ENCODE measurements at places on chromosomes 1 and 21.
A peak's percentile ranks its signal among the peaks of the same experiment; 100 is the strongest.

DNA sequence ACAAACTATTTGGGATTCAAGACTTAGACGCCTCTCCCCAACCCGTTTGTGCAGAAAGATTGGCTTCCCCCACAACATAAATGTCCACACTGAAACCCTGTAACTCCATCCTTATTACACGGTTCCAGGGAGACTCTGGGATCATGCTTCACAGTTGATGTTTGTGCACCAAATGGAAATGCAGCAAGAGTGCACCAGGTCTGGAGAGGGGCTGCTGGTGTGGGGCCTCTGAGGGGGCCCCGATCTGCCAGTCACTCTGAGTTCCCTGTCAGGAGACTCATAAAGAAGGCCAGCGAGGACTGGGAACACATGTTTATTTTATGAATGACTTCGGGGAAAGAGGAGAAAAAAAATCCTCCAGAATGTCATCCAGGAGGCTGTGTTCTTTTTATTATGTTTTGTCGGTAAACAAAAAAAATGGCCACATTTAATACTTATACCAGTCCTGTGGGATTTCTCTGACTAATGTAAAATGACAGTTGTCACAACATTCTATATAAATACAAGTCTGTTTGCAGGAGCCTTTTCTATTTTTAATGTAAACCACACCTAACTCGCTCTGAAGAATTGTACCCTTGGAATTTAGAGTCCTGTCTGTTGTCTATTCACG is 439.1 kb upstream of the VAMP3 start:
- DNase-seq = no peak

DNA sequence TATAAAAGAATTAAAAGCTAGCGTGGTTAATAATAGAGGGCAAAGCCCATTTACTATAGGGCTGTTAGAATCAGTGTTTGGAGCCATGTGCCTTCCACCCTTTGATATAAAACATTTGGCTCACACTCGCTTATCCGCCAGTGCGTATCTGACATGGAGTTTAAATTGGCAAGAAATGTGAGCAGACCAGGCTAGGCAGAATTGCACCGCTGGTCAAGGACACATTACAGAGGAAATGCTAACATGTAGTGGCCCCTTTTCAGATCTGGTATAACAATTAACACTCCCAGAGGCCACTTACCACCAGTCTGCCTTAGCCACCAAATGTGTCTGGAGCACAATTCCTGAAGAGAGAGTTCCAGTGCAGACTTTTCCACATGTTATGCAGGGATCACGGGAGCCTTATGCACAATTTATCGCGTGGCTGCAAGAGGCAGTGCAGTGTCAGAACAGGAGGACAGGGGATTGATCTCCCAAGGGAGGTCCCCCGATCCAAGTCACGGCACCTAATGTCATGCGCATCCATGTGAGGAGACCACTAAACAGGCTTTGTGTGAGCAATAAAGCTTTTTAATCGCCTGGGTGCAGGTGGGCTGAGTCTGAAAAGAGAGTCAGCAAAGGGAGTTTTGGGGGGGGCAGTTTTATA is 14.0 kb downstream of the GSTM3 start:
- no peak for DNase-seq

- no peak for DNase-seq
These were observed 7.6 kb upstream of the HJV start for GRCh38 chr1:146029117-146029516.

- DNase-seq = no peak
These were observed 14.1 kb downstream of the CCSAP start for GRCh38 chr1:229328598-229329362.

DNA sequence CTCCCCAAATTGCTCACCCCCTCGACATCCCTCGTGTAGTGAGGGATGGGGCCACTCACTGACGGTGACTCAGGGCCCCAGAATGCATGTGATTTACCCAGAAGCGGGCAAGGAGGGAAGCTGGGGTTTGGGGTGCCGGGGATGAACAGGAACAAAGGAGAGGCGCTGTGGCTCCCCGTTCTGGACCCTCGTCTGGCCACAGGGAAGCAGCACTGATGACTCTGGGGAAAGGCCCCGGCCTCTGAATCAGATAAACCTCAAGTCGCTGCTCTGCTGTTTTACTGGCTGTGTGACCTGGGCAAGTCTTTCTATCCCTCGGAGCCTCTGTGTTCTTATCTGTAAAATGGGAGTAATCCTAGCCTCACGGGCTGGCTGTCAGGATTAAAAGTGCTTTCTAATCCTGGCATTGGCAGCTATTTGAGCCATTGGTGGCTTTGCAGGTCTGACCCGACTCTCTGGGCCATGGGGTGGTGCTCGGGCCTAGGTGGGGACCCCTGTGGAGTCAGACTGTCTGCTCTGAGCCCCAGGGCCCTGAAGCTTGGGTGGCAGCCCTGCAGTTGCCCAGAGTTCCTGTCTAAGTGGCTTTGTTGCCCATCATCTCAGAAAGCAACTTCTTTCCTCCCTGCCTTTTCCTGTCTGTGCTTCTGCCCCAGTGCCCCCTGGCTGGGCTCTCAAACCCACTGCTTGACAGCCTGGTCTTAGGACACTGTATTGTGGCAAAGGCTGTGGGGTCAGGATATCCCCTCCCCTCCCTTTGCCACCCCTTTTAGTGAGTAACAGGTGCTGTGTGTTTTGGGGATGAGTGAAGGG is 5.5 kb downstream of the TNFRSF1B start:
- no peak for DNase-seq

- no peak for DNase-seq
These were observed 496 bp upstream of the TNNI1 start for GRCh38 chr1:201422026-201422425.

DNA sequence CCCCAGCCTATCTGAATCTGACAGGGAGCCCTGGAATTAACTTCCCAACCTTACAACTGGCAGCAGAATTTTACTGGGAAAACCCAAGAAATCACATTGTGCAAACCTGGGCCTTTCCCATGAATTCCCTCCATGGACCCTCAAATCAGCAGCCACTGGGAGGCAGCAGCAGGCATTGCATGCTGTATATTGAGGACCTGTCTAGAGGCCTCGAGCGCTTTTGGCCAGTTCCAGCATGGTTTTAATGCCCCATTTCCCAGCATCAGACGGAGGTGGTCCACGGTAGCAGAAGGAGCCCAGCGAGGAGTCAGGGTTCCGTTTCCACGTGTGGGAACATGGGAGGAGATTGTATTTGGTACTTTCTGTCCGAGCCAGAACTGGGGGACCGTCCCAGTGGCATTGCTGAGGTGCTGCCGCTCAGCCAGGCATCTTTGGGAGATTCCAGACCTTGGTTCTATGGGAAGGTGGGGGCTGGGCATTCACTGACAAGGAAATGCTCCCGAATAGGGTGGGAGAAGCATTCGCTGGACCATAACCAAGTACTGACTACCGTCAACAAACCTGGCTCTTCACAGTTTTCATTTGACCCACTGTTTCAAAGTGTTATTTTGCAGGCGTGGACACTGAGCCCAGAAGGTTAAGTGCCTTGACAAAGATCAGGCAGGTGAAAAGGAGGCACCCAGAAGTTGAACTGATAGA is 15.9 kb downstream of the BMP8A start:
- no peak for DNase-seq

- no peak for DNase-seq
These were observed 272.4 kb downstream of the DUSP10 start for GRCh38 chr1:221469476-221469875.

GRCh38 chr1:223785808-223786207 is 59.9 kb downstream of the TP53BP2 start:
- DNase-seq = no peak

- peak; percentile 26 for DNase-seq
These were observed 16.1 kb upstream of the STMN1 start for GRCh38 chr1:25922056-25922970.

DNA sequence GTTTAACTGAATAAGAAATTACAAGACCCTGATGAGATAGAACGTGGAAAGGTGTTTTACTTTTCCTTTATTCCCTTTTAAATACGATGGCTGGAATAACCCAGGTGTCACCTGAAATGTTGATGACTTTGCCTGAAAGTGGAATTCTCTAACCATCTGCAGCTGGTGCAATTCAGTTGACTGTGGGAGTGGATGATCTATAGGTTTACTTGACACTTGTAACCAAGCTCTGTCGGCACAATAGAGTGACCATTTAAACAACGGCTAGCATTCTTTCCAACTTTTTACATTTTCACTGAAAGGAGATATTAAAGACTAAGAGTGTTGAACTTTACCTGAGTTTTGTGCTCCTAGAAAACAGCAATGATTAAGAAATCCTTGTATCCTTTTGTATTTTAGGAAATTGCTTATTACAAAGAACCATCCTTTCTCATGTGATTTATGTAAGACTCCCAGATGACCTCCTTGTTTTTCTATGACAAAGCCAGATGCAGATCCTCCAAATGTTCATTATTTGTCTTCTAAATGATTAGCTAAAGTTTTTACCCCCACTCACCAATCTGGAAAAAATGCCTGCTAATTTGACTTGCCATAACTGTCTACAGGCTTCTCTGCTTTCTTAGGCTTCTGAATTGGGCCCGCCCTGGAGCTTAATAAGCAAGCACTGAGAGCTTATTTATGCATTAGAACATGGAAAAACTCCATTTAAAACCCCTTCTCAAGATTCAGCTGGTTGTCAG is 129.5 kb upstream of the LRRC7 start:
- DNase-seq = no peak

DNA sequence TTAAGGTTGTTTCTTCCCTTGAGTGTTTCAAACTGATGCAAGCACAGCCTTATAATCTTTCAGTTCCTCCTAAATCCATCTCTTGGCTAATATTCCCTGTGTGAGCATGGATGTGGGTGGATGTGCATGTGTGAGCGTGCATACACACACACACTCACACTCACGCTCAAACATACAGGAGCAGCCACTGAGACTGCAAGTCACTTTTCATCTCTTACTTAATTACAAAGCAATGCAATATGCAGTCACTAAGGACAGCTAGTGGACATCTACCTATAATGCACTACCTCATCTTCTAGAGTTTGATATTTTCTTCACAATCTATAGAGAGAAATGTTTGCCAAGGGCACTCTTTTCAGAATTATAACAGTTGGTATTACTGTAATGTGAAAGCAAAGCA is 1.4 kb downstream of the ESRRG start:
- no peak for DNase-seq

- DNase-seq = no peak
These were observed 36.4 kb upstream of the STUM start for GRCh38 chr1:226512076-226512728.

GRCh38 chr1:16067127-16067768 is 6.2 kb downstream of the FAM131C start:
- no peak for DNase-seq

DNA sequence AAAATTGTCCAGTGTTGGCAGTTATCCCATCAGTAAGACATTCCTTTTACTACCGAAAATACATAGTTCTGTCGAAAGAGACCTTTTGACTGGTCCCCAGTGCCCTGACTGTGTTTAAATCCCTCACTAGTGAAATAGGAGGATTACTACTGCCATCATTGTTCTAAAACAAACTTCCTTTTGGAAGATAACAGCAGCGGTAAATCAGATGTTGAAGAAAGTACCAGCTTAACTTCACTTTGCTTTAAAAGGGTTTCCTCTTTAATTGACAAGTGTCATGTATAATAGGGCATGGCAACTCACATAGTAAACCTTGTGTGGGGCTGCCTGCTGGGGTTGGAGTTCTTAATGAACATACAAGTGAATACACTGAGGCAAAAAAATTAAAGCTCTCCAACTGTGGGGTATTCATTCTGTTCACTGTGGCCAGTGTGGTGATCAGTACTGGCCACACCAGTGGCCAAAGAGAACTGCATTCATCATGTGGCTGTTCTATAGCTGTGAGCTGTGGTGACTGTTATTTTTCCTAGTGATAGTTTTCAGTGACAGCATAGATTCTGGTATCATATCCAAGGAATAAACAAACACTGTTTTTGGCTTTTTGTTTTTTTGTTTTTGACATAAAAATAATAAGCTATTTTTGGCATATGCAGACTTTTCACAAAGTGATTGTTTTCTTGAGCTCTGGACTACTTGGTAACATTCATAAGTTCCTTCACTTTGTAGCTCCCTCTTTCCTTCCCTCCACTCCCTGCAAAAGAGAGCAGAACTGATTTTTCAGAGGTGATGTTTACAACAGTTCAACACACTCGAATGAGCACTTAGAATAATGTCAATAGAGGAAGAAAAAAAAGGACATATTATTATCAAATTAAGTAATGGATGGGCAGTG is 74.5 kb downstream of the NFIA start:
- DNase-seq = no peak

DNA sequence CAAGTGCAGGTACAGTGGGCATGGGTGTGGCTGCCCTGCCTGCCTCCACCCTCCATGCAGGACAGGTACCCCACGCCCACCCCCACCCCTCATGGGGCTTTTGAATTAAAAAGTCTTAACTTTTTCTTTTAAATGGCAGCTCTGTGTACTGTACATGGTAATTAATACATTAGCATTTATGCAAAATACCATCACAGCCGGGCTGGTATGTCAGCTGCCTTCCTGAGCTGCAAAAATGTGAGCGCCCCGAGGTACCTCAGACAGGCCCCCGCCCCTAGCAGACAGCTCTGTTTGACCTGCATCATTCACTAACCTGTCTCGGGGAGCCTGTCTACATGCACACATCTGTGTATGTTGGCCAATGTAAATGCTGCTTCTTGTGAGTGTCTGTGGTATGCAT is 42.2 kb upstream of the POU3F1 start:
- no peak for DNase-seq

DNA sequence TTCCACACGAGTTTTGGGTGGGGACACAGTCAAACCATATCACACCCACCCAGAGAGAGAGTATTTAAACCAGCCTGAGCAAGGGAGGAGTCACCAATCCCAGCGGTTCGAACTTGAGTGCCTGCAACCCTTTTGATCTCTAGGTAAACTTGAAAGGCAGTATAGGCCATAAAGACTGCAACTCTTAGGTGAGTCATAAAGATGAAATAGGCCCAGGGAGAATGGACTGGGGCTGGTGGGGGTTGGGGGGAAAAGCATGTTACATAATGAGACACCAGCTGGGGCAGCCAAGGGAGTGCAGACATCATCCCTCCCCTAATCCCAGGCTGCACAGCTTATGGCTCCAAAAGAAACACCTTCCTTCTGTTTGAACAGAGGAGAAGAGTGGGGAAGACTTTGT is 99.8 kb upstream of the LHX8 start:
- no peak for DNase-seq

DNA sequence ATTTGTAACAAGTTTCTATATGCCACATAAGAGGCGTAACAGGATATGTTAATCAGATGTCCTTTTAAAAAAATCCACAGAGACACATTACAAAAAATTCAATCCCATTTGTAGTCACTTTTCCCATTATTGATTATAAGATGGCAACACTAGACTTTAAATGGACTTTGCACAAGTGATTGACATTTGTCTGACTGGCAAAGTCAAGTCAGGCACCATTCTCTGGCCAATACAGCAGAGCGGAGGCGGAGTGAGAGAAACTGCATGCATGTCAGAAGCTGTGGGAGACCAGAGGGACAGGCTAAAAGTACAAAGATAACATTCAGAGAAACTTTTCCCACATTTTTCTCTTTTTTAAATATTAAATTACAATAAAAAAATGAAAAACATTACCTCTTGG is 28.1 kb upstream of the RGS5 start:
- no peak for DNase-seq

GRCh38 chr1:202107801-202108731 is 14.7 kb upstream of the GPR37L1 start:
- DNase-seq = no peak
